ENCODE measurements at places on chromosomes 4 and X.
A peak's percentile ranks its signal among the peaks of the same experiment; 100 is the strongest.

- DNase-seq: no peak
Measured at GRCh38 chrX:103704863-103705262, 5.8 kb upstream of the TMEM31 start.

DNA sequence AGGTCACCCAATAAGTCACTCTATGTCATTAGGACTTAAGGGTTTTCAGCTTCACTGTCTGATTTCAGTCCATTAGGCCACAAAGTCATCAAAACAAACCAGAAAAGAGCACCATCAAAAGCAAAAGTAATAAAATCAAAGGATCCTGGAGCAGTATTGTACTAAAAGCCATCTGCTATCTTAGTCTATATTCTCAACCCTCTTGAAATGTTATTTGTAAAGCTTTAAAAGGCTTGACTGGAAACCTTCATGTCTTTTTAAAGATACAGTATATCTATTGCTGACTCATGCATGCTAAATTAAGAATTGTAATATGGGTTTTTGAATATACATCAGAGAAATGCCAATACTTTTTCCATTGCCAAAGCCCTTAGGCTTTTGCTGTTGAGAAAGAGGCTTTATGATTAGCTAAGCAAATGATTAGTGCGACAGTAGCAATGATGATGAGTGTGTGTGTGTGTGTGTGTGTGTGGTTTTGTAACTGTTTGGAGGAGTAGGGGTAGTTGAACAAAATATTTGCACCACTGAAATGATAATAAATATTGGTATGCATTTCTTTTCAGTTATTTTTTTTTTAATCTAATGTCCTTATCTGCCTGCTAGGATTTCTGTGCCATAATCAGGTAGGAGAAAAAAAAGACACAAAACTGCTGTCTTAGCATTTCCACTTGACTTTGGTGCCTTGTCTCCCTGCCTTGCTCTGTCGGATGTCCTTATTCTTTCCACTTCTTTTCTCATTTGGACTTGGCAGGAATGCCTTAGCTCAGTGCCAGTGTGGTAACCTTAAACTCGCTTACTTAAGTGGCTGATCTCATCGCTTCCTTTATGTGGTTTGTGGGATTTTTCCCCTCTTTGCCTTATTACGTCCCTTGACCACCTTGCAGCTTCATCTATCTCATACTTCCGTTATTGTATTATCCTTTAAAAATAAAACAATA, 119.7 kb downstream of the PCDH7 start:
- DNase-seq: no peak

DNA sequence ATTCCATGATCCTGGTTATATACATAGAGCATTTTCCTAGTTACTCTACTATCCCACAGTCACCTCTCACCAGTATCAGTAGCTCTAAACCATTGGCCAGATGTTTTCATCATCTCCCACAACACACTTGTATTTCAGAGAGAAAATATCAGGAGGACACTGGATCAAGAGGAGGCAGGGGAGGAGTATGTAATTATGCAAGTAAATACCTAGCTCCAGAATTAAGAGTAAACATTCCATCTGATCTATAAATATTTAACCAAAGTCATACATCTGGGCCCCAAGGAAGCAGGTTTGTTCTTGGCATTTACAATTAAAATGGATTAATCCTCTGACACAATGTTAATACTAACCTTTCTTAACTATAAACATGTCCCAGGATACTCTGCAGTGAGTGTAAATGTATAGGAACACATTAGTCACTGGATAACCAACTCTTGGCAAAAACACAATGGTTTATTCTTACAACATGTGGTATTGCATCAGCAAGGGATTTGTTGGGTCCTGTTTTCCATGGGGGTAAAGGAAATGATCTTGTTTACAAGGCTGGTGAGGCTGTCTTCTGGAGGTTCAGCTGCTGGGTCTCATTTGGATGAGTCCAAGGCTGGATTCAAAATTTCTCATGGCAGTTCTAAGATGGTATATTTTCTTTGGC, 170.1 kb downstream of the ATG4A start:
- DNase-seq: no peak

DNA sequence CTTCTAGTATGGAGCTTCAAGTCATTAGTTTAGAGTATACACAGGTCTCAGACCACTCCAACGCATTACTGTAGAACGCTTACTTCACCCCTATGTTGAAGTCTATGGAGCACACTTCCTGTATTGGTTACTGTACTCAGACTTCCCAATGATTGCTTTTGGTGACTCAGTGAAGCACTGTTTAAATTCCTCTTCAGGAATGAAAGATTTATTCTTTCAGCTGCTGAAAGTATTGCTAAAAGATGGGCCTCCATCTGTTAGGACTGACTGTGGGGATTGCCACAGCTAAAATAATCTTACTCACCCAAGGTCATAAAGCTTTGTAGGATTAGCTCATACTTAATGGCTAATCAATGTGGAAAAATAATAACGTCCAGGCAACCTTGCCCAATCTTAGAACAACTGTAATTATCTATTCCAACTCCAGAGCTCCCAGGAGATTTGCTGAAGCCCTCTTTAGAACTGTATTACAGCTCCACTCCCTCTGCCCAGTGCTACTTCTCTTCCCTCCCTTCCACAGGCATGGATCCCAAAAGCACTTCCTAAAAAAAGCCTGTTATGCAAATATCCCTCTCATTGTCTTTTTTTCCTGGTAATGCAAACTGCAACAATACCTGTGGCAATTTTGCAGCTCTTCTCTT, 281.9 kb upstream of the HS3ST1 start:
- no peak for DNase-seq

GRCh38 chr4:8009097-8009496, 69.4 kb upstream of the AFAP1 start:
- DNase-seq: no peak

DNA sequence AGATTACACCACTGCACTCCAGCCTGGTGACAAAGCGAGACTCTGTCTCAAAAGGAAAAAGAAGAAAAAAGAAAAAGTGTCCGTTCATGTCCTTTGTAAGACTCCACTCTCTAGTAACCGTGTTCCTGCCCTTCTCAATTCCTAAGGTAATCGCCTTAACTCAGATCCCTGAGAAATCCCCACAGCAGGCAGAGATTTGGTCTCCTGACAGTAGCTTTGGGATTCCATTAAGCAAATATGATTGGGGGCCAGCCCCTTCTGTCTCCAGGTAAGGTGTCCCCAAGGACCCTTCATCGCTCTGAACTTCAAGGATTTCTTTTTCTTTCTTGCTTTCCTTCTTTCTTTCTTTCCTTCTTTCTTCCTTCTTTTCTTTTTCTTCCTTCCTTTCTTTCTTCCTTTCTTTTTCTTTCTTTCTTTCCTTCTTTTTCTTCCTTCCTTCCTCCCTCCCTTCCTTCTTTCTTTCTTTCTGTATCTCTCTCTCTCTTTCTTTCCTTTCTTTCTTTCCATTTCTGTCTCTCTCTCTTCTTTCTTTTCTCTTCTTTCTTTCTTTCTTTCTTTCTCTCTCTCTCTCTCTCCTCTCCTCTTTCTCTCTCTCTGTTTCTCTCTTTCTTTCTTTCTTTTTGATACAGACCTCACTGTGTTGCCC, 2.1 kb upstream of the ASMT start:
- no peak for DNase-seq

DNA sequence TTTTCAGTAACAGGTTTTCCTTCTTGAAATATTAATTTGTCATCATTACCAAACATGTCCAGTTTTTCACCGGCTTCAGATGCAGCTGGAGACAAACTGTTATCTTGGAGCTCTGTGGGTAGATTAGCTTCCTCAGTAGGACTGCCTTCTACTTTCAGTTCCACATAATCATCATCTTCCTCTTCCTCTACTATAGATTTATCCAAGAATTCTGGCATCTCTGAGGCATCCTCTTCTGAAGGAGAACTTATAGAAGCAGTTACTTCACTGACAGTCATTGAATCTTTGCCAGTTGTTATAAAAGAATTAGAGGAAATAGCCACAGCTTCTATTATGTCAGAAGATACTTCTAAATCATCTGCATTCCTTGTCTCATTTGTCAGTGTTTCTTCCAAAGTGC, 162.9 kb downstream of the LRBA start:
- no peak for DNase-seq

- no peak for DNase-seq
Measured at GRCh38 chr4:182048871-182049270, 194.3 kb upstream of the TENM3 start.

GRCh38 chr4:156378033-156378665, 424.5 kb upstream of the CTSO start:
- DNase-seq: peak; percentile 25

DNA sequence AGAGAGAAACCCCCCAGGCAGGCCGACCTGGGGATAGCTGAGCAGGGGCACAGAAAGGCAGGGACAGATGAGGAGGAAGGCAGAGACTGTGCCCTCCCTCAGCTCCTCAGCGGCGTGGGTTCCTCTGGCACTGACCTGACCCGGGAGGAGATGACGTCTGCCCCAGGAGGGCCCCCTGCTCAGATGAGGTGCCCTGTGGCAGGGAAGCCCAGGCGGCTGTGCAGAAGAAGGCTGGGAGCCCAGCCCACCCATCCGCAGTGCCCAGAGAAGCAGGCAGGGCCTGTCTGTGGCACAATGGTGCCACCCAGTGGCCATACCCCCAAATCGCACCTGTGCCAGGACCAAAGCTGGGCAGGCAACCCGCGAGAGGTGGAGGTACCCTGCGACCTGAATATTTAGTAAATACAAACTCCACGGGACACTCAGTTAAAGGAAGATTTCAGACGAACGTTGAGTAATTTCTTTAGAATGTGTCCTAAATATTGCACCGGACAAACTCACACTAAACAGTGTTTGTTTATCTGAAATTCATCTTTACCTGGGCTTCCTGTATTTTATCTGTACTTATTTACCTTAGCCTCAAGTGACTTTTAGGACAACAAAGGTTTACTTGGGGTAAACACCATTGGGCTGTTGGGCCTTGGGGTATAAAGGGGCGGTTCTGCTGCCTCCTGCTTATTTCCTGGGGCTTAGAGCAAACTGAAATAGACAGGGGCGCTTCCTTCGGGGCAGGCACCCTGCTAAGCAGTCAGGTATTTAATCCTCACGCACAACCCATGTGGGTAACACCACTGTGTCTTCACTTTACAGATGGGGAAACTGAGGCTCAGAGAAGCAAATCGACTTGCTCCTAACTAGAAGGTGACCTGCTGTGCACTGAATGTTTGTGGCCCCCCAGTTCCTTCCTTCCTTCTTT, 46.5 kb upstream of the HMX1 start:
- DNase-seq: peak; percentile 84

- DNase-seq: no peak
Measured at GRCh38 chr4:751676-752075, 46.0 kb downstream of the PCGF3 start.

- no peak for DNase-seq
Measured at GRCh38 chr4:59341506-59341905, 1858.6 kb upstream of the ADGRL3 start.

DNA sequence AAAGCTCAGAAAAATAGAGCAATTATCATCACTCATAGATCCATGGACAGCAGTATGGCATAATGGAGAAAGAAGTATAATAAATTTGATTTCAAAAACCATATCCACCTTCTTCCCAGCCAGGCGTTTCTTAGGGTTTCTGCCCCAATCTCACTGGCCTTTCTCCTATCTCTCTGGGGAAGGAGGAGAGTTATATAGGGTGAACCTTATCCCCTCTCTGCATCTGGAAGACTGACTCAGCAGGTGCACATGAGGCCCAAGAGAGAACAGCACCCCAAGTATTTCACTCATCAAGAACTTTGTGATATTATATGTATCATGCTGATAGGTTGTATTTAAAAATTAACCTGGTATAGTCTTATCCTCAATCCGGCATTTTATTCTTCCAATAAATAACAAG, 318.8 kb upstream of the RASGEF1B start:
- no peak for DNase-seq

DNA sequence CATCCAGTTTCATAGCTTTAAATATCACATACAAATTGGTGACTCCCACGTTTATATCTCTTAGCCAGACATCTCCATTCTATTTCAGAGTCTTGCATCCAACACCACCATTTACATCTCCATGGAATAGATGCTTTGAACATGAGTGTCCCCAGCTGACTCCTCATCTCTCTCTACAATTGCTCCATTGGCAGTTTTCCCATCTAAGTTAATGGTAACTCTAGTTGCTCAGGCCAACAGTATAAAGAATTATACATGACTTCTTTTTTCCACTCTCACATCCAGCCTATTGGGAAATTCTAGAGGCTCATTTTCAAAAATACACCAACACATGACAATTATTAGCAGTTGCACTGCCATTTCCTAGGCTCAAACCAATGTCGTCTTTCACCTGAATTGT, 388.2 kb downstream of the STIM2 start:
- DNase-seq: no peak

DNA sequence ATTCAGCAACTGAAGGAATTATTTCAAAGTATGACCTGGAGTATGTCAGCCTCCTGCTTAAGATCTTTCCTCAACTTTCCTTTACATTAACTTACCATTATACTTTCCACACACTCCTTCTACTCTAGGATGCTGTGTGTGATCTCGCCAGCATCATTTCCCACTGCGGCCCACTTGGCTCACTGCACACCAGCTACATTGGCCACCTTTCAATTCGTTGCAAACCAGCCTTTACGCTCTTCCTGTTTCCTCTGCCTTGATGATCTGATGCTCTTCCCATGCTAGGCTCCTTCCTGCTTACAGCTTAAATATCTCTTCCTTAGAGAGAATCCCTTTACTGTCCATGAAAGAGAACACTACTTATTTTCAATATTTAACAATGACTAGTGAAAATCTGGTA, 95.1 kb downstream of the GPM6A start:
- DNase-seq: no peak

DNA sequence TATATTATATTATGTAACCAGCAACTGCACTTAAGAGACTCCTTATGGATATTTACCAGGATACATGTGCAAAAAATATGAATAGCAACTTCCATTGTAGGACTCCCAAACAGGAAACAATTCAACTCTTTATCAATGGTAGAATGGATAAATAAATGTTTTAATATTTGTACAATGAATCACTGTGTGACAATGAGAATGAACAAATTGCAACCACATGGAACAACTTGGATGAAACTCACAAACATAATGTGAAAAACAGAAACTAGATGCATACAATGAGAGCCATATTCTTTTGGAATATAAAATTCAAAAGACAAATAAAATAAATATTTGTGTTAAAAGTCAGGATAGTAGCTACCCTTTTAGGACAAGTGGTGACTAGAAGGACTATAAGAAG, 1015.7 kb downstream of the TECRL start:
- DNase-seq: no peak

DNA sequence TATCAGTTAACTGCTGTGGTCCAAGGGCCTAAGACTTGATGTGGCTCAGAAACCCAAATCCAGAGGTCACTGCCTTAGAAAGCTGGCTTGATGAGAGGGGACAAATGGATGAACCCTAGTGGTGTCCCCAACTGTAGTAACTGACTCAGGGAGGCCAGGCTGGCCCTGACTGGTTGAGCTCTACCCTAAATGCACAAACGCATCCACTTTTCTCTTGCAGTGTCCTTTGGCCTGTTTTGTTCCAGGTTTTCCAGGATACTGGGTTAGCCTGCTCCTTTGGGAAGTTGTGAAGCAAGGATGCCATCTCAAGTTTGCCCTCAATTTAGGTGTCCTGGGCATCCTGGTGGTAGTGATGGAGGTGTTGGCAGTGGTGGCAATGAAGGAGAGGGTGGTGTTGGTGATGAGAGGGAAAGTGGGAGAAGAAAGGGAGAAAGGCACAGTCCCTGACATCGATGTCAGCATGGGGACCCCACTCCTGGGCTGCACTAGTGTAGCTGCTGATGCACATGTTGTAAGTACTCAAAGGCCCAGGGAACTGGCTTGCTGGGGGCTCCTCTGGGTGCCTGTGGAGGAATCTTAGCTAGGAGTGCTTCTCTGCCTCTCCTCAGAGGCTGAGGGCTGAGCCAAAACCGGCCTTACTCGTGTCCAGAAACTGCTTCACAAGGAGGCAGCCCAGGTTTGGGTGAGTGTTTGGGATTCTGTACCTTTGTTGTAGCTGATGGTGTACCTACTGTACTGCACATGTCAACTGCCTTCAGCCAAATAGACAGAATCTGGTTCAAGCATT, 2.9 kb upstream of the HAND2 start:
- DNase-seq: no peak

All from HTR-8/SVneo (cell line).